Caco-2 (cell line): ENCODE measurements at places on chromosomes 16 and 17. TPM values are rescaled to one million over a fixed set of nuclear protein-coding genes. Genes with fewer than 3 reads are reported as not detected.

- peak; percentile 48 for DNase-seq
Measured at GRCh38 chr17:48930435-48930873, 14.2 kb downstream of the SNF8 start.

Gene ALDH3A1
- total RNA-seq, result 7.1 and 8.3 TPM in 2 replicates

DNA sequence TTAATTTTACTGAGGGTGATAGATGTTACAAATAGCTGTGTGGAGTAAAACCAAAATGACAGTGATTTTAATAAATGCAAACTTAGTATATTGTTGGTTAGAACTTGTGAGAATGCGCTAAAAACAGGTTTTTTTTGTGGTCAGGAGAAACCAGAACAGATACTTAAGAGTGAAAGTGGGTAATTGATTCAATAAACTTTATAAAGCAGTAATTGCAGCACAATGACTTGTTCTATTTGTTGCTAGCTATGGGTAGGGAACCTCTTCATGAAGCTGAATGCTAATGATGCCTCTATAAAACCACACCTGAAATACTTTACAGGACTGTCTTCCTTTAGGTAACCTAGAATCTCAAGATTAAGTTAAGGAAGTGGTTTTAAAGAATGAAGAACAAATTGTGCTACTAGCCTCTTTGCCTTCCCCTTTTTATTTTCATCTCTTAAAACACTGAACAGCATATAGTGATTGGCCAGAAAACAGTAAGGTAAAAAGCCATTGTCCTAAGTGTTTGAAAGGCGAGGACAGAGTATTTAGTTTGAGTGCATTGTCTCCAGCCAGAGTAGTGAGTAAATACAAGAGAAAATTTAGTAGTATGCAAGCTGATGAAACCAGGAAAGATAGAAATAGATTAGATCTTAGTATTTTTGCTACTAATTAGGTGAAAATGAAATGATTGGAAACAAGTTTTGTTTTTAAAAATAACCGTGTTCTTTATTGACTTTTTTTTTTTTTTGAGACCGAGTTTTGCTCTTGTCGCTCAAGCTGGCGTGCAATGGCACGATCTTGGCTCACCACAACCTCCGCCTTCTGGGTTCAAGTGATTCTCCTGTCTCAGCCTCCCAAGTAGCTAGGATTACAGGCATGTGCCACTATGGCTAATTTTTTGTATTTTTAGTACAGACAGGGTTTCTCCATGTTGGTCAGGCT, 6.0 kb downstream of the GGNBP2 start:
- DNase-seq, result no peak

GRCh38 chr17:76531486-76532038, 5.9 kb downstream of the CYGB start:
- no peak for DNase-seq

DNA sequence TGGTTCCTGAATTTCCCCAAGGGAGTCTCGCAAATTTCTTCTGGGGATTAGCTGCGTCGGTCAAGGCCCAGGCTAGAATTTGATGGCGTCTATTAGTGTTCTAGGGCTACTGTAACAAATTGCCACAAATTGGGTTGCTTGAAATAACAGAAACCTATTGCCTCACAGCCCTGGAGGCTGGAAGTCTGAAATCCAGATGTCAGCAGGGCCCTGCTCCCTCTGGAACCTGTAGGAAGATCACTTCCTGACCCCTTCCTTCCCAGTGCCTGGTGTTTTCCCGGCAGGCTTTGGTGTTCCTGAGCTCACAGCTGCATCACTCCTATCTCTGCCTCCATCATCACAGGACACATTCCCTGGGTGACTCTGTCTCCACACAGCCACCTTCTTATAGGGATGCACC, 24.4 kb downstream of the DHRS7C start:
- no peak for DNase-seq

- no peak for DNase-seq
Measured at GRCh38 chr16:89297910-89298545, 80.5 kb downstream of the ZNF778 start.

Gene TAX1BP3
- 58.2 and 61.9 TPM in 2 replicates for total RNA-seq

Gene SDK2
- total RNA-seq, result 0.09 and 0.14 TPM in 2 replicates
